ENCODE measurements at places on chromosomes 5 and 9.

- no peak for DNase-seq
These were observed 127.1 kb downstream of the TAF11L14 start for GRCh38 chr5:17761326-17761725.

DNA sequence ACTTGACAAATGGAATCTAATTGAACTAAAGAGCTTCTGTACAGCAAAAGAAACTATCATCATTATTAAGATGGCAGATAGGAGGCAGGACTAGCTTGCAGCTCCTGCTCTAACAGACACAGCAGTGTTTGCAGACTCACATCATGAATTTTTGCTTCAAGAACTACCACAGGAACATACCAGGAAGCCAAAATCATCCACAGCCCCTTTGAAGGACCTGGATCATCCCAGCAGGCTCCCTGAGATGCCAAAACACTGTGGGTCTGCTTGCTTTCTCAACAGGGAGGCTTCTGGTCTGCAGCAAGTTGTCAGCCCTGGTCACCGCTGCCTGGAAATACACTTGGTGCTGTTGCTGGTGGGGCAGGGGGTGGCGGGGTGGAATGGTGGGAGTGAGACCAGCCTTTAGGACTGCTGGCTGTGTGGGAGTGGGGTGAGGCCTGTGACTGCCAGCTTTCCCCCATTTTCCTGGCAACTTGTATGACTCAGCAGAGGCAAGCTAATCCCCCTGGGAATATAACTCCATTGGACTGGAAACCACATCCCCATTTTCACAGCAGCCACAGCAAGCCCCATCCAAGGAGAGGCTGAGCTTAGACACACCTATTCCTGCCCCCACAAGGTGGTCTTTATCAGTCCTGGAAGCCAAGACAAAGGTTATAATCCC is 533.8 kb upstream of the CYLC2 start:
- no peak for DNase-seq

DNA sequence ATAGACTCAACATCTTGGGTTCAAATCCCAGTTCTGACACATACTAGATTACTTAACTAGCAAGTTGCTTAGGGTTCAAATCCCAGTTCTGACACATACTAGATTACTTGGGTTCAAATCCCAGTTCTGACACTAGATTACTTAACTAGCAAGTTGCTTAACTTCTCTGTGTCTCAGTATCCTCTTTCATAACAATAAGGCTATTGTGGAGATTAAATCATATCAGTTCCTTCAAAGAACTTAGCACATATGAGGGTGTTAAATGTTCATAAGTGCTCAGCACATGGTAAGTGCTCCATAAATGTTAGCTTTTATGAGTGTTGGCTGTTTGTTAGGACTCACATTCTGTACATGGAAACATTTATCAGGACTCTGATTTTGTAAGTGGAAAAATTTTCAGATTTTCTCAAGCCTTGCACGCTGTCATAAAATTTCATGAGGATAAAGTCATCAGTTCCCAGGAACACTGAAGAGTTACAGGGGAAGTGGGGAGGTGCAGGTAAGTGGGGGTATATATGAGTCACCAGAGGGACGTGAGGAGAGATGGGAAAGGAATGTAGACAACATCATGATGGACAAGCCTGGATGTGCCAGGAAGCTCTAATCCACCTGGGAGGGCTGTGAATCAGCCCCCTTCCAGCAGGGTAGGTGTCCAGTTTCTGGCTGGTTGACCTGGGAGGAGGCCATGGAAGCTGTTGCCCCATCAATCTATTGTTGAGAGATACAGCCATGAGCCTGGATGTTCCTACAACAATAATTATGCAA is 532.2 kb upstream of the WWC1 start:
- DNase-seq = no peak

- DNase-seq = peak; percentile 28
These were observed 206.4 kb downstream of the C9orf50 start for GRCh38 chr9:129414377-129414992.

GRCh38 chr5:6775571-6775970 is 62.3 kb downstream of the TENT4A start:
- DNase-seq = no peak

DNA sequence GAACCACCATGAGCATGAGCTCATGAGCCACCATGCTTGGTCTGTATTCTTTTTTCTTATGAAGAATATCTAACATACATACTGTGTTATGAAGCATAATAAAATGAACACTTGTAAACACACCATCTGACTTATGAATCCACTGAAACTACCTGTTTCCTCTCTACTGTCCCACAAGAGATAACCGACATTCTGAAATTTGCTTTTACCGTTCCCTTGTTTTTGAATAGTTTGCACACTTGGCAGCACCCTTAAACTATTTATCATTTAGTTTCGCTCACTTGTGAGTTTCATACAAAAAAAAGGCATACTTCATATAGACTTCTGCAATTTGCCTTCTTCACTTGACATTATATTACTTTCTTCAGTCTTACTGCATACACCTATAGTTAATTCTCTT is 8.9 kb downstream of the LARS1 start:
- no peak for DNase-seq

Data from stimulated activated CD8-positive, alpha-beta memory T cell treated with anti-CD3 and anti-CD28 coated beads, Interleukin-12 subunit alpha, Interleukin-12 subunit beta, amount 100 ng/mL, for 4 hours (primary cell).